ENCODE measurements at places on chromosomes 3 and 15. TPM values are rescaled to one million over a fixed set of nuclear protein-coding genes. Genes with fewer than 3 reads are reported as not detected.

- no peak for DNase-seq
Observed at GRCh38 chr3:46858456-46858855, 4.8 kb downstream of the MYL3 start.

The PARP14 gene
- 23.8 TPM for total RNA-seq

DNA sequence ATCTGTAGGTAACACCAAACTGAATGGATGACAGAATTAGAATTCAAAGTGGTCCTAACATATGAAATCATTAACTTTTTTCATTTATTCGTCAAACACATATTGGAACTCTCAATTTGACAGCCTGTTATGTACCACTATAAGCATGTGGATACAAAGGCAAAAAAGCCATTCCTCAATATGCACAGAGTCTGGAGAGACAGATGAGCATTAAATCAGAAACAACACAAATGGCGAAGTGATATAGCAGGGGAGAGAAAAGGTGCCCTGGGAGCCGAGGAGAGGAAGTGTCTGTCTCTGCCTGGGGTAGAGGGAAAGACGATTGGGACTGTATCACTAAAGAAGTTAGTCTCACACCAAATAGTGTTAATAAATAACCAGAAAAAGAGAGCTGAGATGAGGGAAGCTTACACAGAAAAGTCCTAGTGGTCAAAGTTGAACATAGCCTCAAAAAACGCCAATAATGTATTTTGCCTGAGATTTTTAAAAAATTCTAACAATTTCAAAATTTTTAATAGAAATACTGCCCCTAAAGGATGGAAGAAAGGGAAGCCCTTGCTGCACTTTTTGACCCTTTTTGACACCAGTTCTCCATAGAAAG is 417.5 kb downstream of the TUSC7 start:
- DNase-seq = no peak

DNA sequence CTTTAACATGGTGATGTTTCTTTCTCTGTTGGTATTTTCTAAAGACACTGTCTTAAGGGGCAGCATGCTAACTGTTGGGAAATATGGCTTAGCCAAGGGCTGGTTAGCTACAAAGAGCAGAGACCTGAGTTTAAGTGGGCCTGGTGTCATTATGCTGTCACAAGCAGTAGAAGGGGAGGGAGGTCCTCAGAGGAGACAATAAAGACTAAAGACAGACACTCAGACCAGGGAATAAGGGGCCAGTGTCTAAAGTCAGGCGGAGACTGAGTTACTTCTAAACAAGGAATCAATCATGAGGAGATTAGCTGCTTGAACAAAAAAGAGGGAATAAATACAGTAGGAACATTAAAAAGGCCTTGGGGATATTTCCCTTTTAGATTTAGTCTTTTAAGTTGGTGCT is 142.7 kb upstream of the DPPA4 start:
- no peak for DNase-seq

The CCR8 gene
- not detected for total RNA-seq

GRCh38 chr3:69451594-69451993 is 65.7 kb upstream of the FRMD4B start:
- DNase-seq = no peak
